ENCODE measurements at places on chromosomes 16 and 17. TPM values are rescaled to one million over a fixed set of nuclear protein-coding genes. Genes with fewer than 3 reads are reported as not detected.

GRCh38 chr17:81062014-81062780 lies 27.2 kb downstream of the BAIAP2 start:
- DNase-seq = no peak

GRCh38 chr16:8323153-8323552 lies 267.2 kb downstream of the TMEM114 start:
- no peak for DNase-seq

DNA sequence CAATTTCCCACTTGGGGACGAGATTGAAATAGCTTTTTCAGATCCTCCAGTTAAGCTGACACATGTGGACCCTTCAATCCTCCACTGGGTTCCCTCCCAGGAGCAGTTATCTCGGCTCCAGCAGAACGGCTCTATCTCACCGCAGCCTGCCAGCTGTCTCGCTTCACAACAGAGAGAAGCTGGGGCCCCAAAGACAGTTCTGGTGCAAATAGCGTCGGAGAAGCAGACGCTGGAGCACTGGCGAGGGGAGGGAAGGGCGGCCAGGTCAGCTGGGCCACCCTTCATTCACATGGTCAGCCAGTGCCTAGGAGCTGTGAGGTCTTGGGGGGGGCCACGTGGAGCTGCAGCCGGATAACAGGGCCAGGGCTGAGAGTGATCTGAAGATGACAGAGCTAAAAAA lies 141.3 kb upstream of the SDK2 start:
- DNase-seq = no peak

GRCh38 chr17:59491353-59492090 lies 73.9 kb upstream of the DHX40 start:
- no peak for DNase-seq

- DNase-seq = no peak
Measured at GRCh38 chr17:40598619-40599467, 33.6 kb upstream of the CCR7 start.

DNA sequence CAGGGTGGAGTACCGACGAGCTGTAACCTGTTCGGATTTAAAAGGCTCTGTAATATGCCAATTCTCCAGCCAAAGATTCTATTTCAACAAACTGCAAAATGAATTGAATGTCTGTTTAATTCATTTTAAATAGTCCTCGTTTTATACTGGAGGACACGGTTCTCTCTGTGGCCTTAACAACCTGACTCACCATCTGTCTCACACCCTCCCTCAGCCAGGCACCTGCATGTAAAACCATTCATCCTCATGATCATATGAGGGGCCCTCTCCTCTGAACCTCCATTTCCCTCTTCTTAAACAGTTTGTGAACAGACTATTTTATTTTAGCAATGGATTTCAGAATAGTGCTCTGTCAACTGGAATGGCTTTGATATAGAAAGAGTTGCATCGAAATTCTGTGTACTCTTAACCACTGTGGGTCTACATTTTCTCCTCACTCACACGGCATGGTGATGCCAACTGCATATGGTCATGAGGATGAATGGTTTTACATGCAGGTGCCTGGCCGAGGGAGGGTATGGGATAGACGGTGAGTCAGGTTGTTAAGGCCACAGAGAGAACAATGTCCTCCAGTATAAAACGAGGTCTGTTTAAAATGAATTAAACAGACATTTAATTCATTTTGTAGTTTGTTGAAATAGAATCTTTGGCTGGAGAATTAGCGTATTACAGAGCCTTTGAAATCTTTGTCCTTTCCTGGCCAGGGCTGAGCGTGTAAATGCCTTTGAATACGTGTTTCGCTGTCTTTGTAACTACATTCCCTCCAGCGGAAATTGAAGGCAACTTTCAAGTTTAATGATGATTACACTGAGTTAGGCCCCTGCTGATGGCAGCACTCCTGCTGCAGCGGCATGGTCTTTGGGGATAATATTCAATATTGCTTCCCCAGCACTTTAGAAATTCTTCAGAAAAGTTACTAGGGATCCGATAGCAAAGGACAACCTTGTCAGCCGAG lies 329.6 kb downstream of the SNX29 start:
- no peak for DNase-seq

DNA sequence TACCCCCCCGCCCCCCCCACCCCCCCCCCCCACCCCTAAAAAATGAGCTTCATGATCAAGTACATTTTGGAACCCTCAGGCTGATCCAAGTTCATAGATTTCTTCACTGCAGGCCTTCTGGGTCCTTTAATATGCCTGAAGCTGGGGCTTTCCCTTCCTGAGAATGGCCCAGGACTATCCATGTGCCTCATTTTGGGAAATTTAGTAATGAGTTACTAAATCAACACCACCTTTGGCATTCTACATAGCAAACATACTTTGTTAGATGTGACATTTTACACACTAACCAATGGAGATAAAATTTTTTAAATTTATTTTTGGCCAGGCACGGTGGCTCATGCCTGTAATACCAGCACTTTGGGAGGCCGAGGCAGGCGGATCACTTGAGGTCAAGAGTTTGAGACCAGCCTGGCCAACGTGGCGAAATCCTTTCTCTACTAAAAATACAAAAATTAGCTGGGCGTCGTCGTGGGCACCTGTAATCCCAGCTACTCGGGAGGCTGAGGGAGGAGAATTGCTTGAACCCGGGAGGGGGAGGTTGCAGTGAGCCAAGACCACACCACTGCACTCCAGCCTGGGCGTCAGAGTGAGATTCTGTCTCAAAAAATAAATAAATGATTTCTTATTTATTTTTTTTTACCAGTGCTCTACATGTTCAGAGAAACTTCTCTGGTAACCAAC lies 14.0 kb downstream of the HERPUD1 start:
- DNase-seq = no peak

DNA sequence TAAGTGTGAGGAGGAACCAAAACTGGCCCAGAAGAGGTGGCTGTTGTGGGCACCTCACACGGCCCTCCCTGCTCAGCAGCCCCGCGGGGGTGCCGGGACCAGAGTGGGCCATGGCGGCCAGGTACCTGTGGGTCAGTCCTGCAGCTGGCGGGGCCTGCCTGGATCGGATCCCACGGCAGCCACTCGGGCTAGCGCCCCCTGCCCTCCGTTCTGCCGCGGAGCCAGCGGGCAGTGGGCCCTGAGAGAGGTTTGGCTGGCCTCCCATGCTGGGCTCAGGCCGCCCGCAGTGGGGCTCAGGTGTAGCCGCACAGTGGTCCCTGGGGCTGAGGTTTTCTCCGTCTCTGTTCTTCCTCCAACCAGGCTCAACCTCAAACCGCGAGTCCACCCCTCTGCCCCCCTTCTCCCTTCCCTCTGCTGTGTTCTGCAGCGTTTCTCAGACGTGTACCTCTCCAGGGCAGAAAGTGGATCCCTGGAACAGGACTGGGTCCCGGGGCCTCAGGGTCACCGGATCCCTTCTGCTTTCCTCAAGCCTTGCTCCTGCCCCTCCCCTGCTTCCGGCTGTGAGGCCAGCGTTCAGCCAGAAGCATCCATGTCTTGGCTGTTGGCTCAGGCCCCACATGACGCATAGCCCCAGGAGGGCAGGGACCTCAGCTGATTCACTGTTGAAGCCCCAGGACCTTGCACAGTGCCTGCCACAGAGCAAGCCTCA lies 28.6 kb upstream of the ITGA3 start:
- DNase-seq = peak; percentile 95

DNA sequence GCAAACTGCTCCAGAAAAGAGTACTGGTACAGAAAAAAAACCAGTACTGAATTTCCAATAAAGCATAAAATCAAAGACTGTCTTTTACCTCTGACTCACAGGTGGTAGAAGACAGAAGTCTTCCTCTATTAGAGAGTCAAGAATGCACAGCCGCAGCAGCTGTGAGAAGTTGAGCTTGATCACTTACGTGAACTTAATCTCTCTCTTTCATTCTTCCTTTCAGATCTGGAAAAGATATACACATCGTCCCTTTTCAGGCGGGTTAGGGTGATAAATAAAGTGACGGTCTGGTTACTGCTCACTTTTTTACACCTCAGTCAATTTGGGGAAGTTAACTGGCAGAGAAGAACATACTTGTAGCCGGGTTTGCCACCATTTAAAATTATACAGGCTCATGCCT lies 3.9 kb downstream of the IFT140 start:
- no peak for DNase-seq

GRCh38 chr17:35257208-35257659 lies 14.4 kb downstream of the SLFN5 start:
- no peak for DNase-seq

GRCh38 chr16:24729951-24730815 lies 732 bp downstream of the TNRC6A start:
- DNase-seq = no peak

DNA sequence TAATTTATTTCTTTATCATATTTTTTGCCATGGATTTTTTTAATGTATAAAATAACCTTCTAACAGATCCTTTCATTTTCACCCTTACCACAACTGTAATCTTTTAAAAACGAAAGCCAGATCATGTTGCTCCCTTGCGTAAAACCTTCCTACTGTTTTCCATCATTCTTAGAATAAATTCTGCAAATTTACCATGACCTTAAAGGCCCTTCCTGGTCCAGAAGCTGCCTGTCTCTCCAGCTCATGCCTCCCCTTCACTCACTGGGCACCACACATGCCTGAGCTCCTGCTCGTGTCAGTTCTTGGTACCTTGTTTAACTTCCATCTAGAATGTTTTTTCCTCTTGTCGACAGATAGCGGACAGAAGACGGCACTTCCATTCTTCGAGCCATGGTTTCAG lies 245.0 kb upstream of the CDH5 start:
- no peak for DNase-seq

DNA sequence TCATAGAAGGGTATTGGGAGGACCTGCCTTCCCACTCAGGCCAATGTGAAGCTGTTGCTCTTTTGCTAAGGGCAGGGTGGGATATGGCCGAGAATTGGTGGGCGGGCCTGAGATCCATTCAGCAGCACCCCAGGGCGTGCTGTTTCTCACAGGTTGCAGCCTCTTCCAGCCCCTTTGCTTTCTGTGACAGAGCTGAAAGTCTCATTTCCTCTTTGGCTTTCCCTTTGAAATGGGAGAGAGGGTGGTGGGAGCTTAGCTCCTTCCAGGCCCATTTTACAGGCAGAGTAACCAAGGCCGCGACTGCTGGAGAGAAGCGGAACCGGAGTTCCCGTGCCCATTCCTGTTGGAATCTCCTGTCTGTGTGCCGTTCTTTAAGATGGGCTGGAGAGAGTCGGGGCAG lies 183.0 kb downstream of the RAB11FIP4 start:
- no peak for DNase-seq

DNA sequence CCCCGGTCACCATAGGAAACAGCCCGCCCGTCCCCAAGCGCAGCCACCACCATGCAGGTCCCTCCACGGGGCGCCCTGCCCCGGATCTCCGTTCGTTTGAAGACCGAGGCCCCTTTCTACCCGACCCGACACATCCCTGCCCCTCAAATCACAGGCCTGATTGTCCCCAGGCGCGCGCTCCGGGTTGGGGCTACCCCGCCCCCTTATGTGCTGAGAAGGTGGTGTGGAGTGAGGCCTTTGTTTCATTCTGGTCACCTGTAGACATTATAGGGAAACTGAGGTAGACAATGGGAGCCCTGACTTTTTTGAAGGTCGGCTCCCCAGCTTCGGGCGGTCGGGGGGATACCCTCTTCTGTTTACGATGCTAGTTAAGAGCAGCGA lies 763 bp upstream of the ACTG1 start:
- peak; percentile 87 for DNase-seq

- no peak for DNase-seq
Measured at GRCh38 chr17:50935221-50935995, 69.3 kb upstream of the TOB1 start.

DNA sequence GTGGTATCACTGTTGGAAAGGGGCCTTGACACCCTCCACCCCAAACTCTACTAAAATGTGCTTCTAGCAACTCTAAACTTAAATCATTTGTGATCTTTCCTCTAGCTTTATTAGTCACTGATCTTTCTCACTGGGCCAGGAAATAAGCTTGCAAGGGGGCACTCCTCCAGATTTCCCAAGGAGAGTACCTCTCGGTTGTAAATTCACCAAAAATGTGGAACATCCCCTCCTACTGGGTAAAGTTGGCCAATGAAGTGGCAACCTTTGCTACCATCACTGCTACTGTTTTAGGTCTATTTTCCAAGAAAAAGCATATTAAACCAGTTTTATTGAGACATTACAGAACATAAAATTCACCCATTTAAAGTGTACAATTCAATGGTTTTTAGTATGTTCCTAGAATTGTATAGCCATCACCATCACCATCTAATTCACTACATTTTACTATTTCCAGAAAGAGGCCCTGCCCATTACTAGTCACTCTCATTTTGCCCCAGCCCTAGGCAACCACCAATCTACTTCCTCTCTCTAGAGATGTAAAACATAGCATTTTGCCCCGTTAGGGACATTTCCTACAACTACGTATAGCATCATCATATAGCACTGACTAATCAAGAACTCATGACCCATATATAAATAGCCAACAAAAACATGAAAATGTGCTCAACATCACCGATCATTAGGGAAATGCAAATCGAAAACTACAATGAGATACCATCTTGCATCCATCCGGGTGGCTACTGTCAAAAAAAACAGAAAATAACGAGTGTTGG lies 44.6 kb upstream of the ADCY9 start:
- DNase-seq = no peak

DNA sequence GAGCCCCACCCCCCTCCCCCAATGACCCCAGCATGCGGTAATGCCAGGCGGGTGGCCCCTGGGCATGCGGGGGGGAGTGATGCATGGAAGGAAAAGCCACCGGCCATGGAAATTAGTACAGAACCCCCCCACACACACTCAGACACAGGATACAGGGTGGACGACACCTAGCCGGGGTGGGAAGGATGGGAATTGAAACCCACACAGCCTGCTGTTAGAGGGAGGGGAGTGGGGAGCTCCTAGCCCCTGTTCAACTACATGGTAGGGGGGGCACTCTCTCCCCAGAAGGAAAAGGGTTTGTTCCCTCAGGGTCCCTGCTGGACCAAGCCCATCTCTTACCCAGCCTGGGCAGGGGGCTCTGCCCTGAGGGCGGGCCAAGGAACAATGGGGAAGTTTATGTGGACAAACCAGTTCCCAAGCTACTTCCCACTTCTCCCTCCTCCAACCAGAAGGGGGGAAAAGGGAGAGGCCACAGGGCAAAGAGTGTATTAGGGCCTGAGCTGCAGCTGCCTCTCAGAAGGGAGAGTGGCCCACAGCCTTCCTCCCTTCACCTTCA lies 5.2 kb downstream of the TMUB2 start:
- no peak for DNase-seq

The CEP295NL gene
- 0.67 TPM for total RNA-seq

The KRT34 gene
- total RNA-seq = not detected

The ADGRG3 gene
- not detected for total RNA-seq

The KIF18B gene
- 3.9 TPM for total RNA-seq

The ANKRD40CL gene
- total RNA-seq = not detected

The CD7 gene
- total RNA-seq = not detected

The GLIS2 gene
- total RNA-seq = 58.7 TPM

The ACAP1 gene
- 2.9 TPM for total RNA-seq

The VMO1 gene
- total RNA-seq = 0.82 TPM

The PRR15L gene
- not detected for total RNA-seq

The ADAD2 gene
- total RNA-seq = not detected

The PRR35 gene
- total RNA-seq = not detected

The PDILT gene
- total RNA-seq = not detected

The CPHXL2 gene
- total RNA-seq = not detected

The NPIPB4 gene
- total RNA-seq = 116 TPM

The NDE1 gene
- total RNA-seq = 32.9 TPM

The CA7 gene
- total RNA-seq = not detected

The KRTAP3-1 gene
- not detected for total RNA-seq

The SLFN12L gene
- not detected for total RNA-seq

Data from chondrocyte (in vitro differentiated cells).